ENCODE measurements at places on chromosomes 1 and 21.

GRCh38 chr1:74731399-74732052 is 1.3 kb downstream of the CRYZ start:
- DNase-seq: peak; percentile 88

DNA sequence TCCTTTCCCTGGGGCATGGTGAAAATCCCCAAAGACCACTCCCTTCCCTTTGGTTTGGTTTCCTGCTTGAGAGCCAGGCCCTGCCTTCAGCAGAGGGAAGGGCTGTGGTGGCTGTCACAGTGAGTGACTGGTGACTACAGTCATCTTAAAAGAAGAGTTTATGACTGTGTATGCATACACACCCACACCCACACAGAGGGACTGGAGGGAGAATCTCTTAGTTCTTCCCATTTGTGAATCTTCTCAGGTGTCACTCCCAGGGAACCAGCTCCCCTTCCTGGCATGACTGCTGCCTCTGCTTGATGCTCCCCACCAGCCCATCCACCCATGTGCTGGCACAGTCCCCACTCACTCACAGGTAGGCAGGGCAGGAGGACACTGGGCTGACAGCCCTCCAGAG is 3.9 kb upstream of the KCNA2 start:
- DNase-seq: no peak

GRCh38 chr1:83999316-83999819 is 436 bp upstream of the TTLL7 start:
- DNase-seq: peak; percentile 64

GRCh38 chr1:160454371-160455152 is 54.2 kb downstream of the VANGL2 start:
- no peak for DNase-seq

- no peak for DNase-seq
These were observed 43.4 kb downstream of the EIF2D start for GRCh38 chr1:206568779-206569352.

DNA sequence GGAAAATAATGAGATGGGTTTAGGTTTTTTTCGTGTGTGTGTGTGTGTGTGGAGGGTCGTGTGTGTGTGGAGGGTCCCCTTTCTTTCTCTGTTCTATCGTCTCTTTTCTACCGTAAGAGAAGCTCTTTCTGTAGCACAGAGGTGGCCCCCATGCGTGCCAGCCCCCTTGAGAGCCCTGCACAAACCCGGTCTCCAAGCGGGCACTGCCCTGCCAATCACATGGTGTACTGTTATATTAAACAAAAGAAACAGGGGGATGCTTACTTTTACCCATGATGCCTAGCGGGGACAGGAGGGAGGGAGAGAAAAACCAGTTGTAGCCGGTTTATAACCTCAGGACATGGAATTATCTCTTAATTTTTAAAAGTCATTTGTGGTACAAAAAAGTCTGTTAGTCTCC is 41.0 kb downstream of the GATAD2B start:
- DNase-seq: peak; percentile 7

All from kidney glomerular epithelial cell (primary cell).